ENCODE measurements at places on chromosomes 7 and 10. TPM values are rescaled to one million over a fixed set of nuclear protein-coding genes. Genes with fewer than 3 reads are reported as not detected.

GPRIN2 gene
- 4.5 TPM for total RNA-seq

ARL4A gene
- total RNA-seq: 34.8 TPM

SH3PXD2A gene
- total RNA-seq: 34.0 TPM

NUTM2A gene
- total RNA-seq: 0.40 TPM

DNA sequence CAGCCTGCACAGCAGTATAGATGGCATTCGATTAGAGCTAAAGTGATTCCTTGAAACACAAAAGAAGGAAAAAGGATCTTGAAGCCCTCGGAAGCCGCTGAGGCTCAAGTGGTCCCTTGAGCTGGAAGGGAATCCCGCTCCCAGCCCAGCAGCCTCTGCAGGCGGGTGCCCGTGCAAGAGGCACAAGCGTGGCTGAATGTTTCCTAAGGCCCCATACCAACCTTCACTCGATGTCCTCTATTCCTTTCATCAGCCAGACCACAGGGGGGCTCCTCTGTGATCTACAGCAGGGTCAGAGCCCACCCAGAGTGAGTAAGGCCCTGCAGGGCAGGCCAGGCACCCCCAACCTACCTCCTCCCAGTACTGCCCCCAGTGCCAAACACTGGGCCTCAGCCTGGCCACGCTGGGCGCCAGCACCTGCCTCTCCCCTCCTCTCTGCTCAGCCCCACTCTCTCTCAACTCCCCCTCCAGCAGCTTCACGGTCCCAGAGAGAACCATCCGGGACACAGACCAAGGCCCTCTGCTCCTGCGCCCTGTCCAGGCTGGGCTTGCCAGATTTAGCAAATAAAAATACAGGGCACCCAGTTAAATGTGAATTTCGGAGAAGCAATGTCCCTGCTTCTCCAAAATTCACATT is 30.5 kb downstream of the EBF3 start:
- no peak for ATAC-seq

DNA sequence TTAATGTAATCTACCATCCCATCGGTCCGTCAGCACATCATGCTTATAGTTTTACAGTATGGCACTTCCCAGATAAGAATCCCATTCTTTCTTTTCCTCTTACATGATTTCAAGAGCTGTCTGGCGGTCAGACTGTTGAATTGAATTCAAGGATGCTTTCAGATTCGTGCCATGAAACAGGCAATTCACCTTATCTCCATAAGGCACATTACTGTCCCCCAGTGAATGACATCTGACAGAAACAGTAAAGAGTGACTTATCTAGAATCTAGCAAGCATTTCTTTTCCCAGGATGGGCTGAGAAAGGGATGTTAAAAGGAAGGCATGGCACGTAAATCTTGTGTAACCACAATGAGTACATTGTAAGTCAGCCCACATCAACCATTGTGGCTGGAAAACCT is 61.1 kb upstream of the SEM1 start:
- no peak for ATAC-seq

- peak; percentile 64 for ATAC-seq
Observed at GRCh38 chr7:31488562-31489203, 25.2 kb upstream of the ITPRID1 start.

- ATAC-seq: no peak
Observed at GRCh38 chr7:25455683-25456251, 227.5 kb upstream of the NPVF start.

- ATAC-seq: peak; percentile 63
Observed at GRCh38 chr10:77614778-77615625, 22.6 kb downstream of the KCNMA1 start.

DNA sequence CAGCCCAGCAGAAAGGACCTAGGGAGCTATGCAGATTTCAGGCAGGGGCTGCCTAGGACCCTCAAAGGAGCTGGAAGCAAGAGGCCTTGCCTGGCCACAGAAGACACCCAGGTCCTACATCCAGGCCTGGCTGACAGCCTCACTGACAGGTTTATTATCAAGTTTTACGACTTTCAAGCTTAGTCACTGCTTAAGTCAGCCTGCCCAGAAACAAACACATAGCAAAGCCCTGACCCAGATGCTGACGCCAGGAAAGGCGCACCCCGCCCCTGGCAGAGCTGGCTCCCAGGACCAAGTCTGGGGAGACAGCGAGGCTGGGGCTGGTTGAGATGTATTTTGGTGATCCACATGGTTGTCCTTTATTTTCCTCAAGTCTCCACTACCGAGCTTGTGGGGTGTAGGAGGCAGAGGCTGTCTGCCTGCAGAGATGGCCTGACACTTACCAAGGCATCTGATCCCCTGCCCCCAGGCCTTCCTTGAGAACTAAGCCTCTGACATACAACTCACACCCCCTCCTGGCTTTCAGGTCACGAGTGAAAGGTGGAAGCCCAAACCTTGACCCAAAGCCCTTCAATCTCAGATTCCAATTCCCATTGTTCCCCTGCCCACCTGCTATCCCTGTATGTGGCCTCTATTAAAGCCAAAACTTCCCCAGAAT is 80.7 kb upstream of the EMX2 start:
- peak; percentile 96 for ATAC-seq

- peak; percentile 92 for ATAC-seq
Observed at GRCh38 chr10:5666008-5666840, at the start of gene ASB13. TSS of gene ASB13 (minus strand) at chr10:5666595. CDS start at chr10:5666551, 44 bp downstream.

DNA sequence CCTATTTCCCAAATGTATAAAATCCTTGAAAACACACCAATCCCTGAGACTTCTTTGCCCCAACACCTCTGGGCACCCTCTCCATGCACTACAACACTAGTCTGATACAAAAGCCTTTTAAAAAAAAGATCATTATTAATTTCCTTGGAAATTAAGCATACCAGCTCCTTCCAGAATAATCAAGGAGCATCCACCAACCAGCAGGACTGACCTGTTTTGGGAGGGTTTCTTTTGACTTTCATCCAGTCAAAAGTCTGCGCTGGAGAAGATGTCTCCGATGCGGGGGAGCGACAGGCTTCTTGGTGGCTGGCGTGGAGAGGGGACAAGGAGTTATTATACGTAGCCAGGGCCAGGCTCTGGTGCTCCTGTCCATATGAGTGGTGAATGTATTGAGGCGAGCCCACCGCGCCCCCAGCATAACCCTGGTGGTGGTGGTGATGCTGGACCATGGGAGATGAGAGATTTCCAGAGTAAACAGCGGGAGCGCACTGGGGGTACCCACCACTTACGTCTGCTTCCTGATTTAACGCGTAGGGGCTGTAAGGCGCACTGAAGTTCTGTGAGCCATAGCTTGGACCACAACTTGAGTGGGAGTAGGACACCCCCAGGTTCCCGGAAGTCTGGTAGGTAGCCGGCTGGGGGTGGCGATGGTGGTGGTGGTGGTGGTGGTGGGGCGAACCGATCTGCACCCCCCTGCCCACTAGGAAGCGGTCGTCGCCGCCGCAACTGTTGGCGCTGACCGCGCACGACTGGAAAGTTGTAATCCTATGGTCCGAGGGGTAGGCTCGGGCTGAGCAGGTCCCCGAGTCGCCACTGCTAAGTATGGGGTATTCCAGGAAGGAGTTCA is 527 bp downstream of the HOXA1 start:
- peak; percentile 1 for ATAC-seq

GRCh38 chr7:130491841-130492522 is at the start of gene MEST:
TSS of gene MEST (plus strand) at chr7:130492085. CDS start at chr7:130492314, 229 bp downstream.
- ATAC-seq: peak; percentile 45

DNA sequence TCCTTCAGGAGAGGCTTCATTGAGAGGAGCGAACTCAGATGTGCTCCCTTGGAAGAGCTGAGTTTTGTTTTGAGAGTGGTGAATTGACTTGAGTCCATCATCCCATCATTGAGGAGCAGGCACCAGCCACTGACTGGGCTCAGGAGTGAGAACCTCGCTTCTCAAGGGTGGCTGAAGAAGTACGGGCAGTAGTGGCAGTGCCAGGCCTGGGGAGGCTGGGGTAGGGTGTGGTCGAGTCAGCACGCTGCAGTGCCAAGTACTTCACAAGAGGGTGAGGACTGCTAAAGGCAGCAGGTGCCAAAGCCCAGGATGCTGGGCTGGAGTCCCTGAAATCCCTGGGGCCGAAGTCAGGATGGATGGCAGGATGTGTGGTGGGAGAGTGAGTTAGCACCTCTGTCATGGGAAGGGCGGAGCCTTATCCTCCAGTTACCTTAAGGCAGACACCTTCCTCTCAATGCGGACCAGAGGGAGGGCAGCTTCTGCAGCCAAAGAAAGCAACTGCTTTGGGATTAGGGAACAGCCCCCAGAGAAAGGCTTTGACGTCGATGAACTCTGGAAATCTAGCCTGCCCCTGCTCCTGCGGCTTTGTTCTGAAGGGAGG is 210.3 kb downstream of the CAMK1D start:
- ATAC-seq: no peak

DNA sequence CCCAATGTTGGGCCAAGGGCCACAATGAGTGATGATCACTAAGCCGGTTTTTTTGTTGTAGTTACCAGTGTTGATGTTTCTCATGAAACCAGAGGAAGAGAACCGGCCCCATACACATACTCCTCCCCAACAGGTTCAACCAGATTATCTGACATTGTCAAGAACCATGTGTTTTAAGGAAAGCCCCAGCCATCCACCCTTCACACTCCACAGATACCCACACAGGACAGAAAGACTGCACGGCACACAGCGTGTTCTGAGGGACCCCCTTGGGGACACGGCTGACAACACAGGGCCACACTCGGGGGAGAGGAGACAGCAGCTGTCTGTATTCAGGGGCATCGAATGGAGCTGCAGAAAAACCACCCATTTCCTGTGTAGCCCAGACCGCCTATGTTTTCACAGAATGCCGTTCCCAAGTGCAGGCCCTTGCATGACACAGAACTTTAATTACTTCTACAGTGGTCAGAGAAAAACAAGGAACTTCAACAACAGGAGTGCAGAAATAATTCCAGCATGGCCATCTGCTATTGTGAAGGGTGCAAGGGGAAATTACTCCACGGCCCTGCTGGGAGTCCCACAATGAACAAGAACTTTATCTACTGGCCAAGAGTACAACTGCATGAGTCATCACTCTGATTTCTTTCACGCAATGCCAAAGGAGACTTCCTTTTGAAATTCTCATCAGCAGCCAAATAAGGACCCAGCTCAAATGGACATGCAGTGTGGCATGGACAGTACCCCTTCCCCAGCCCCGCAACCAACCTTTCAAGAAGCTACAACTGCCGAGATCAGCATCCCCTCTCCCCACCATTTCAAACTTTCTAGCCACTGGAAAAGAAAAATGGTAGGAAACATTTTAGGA is 2.3 kb downstream of the KLF6 start:
- peak; percentile 50 for ATAC-seq
